ENCODE measurements at places on chromosomes 4 and X. TPM values are rescaled to one million over a fixed set of nuclear protein-coding genes. Genes with fewer than 3 reads are reported as not detected.

The ODAM gene
- not detected for total RNA-seq

DNA sequence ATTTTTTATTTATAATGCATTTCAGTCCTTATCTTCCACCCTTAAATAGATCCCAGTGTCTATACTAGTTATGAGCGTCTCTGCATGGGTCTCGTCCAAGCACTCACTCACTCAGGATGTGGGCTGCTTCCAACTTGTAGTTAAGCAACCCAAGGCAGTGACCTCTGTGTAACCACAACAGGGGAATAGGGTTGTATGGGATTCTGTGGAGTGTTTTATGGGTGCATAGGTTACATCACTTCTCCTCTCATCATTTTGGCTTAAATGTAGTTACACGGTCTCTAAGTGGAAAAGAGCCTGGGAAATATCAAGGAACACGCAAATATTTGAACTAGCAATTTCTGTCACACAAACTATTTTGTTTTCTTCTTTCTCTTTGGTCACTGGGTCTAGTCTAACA is 931.0 kb downstream of the STIM2 start:
- no peak for DNase-seq

GRCh38 chr4:21097026-21097425 is 396.8 kb downstream of the PACRGL start:
- DNase-seq = no peak

The VEGFC gene
- total RNA-seq = not detected

DNA sequence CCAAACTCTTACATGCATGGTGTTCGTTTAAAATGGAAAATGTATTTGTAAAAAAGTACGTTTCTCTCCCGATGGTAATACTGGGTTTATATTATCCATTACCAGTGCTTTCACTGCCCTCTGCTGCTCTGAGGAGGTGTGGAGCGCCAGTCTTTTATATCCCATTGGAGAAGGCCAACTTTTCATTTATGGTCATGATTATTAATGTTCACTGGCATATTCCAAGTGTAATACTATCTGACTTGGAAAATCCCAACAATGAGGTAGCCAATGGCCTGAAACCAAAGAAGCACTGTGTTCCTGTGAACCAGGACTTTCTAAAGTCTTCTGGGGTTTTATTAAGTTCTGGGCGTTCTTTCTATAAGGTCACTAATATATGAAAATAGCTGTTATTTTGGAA is 80.7 kb downstream of the SYNPO2 start:
- no peak for DNase-seq

- DNase-seq = no peak
Observed at GRCh38 chr4:124097447-124097846, 615.1 kb downstream of the ANKRD50 start.

The FAM236D gene
- total RNA-seq = not detected

The RIBC1 gene
- 1.1 TPM for total RNA-seq

The TRIM60 gene
- not detected for total RNA-seq

DNA sequence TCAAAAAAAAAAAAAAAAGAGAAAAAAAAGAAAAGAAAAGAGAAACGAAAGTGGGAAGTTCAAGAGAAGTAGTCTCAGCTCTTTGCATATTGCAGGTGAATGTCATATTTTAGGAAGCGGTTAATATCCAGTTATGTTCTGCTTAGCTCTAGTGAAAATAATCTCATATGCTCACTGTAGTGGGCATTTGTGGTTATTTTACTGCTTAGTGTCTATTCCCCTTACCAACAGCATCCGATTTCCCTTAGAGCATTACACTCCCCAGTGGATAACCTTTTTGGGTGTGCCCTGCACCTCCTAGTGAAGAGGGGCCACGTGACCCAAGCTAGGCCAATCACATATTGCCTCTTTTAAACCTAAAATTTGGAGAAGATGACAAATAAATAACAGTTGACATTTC is 111.2 kb upstream of the ZNF827 start:
- no peak for DNase-seq

- DNase-seq = no peak
Observed at GRCh38 chr4:184684491-184685189, 35.1 kb downstream of the PRIMPOL start.

- DNase-seq = no peak
Observed at GRCh38 chrX:50067435-50068284, 133.1 kb downstream of the AKAP4 start.

The UFSP2 gene
- 18.1 TPM for total RNA-seq

GRCh38 chr4:56229947-56230346 is 157.3 kb downstream of the AASDH start:
- DNase-seq = no peak

The ABCD1 gene
- total RNA-seq = 18.3 TPM

DNA sequence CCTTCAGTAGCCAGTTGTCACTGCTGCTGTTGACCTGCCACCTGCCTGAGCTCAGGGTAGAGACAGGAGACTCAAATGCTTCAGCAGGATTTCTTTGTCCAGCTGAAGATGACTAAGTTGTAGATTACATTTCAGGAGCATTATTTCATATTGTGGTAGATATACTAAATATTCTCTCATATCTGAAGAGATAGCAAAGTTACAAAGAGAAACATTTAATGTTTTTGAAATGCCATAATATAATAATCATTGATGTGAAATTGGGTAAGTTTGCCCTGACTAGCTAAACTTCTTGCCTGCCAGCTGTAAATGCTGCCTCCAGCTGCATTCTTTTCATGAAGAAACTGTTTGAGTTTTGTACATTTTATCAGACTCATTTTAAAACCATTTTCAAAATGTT is 247.6 kb upstream of the CNKSR2 start:
- DNase-seq = no peak

DNA sequence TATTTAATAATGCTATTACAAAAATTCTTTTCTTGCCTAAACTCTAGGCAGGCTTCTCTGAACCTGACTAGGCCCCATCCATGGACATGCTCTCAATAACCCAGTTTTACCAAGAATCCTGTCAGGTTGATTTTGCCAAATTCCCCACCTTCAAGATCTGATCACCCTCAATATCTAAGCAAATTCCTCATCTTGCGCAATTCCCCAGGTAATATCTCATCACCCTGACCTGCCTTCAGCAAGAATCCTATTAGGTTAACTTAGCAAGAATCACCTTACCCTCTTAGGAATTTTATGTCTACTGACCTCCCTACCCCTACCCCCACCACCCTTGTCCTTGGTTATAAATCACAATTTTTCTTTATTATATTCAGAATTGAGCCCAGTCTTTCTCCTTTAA is 579.1 kb downstream of the C4orf33 start:
- DNase-seq = no peak

DNA sequence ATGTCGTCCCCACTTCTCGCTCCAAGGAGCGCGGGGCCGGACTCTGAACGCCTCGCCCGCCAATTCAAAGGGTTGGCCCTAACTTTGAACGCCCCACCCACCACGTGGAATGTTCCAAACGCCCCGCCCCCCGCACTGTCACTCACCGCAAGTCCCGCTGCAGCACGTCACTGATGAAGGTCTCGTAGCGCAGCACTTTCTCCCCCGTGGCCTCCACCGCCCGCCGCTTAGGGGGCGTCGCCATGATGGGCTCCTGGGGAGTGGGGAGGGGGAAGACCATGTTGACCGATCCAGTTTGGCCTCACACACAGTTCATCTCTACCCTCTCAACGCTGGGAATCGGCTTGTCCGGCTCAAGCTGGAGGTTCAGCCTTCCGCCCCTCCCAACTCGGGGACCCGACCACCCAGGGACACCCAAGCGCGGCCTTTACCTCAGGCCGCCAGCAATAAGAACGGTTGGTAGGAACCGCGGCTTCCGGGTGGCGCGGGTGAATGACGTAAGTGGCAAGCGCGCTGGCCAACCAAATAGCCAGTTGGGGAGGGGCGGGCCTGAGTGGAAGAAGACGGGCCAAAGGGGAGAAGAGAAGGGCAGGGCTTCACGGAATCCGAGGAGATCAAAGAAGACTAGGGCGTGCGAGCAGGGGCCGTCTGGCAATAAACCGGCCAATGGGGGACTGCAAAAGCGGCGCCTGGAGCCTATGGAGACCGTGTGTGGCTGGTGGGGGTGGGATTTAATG is at the start of gene UXT:
UXT (minus strand) TSS at position 497 of the 737 bp plus-strand sequence; CDS start at position 244, 253 bp downstream.
- peak; percentile 97 for DNase-seq

The BST1 gene
- total RNA-seq = 0.70 TPM

The GAGE2A gene
- total RNA-seq = not detected

GRCh38 chr4:20638825-20639224 is 61.4 kb upstream of the PACRGL start:
- DNase-seq = no peak

DNA sequence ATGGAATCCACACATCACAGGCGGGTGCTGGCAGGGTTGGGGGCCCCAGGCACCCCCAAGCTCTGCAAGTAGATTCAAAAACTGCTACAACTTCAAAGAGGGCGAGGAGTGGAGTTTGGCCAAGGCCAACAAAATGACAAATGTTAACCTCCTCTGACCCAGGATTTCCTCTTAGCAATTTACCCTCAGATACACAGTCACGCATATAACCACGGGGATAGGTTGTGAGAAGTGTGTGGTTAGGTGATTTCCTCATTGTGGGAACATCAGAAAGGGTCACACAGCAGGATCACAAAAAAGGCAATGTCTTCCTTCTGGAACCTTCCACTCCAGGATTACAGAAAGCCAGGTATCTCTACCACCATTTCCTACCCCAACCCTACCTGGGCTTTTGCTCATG is 62.4 kb downstream of the C4orf50 start:
- no peak for DNase-seq

DNA sequence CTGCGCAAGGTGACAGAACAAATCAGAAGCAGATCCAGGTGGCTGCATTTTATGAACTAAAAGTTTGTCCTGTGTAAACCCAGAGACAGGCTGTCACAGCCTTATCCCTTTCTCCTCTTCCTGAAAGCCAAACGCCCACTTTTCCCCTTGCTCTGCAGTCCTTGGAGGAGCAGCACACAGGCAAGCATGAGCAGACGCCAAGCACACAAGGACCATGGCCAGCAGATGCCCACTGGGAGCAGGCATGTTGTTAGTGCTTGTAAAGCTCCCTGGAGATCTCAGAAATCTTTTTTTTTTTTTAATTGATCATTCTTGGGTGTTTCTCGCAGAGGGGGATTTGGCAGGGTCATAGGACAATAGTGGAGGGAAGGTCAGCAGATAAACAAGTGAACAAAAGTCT is 11.5 kb upstream of the HOPX start:
- no peak for DNase-seq

DNA sequence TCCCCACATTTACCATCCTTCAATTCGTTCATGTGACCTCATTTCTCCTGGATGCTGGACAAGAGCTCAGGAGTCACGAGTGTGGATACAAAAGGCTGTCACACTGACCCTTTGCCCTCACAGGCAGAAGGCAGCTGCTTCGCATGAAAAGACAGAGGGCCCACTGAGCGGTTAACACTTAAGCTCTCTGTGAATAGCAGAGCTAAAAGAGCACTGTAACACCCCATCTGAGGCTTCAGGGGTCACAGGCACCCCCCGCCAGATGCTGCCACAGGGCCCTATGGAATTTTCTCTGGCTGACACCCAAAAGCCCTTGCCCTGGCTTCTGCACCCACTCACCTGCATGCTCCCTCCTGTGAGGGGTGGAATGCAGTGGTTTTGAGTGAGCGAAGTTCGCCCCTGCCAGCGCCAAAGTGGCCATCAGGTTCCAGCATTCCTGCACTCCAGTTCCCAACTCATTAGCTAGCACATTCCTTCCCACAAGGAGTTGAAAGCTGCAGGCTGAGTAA is 360.9 kb downstream of the PPP3CA start:
- DNase-seq = no peak

The AP1S2 gene
- total RNA-seq = 21.4 TPM

- DNase-seq = no peak
Observed at GRCh38 chrX:25519258-25519657, 503.5 kb upstream of the ARX start.

- no peak for DNase-seq
Observed at GRCh38 chrX:131801066-131801465, 222.0 kb upstream of the STK26 start.

DNA sequence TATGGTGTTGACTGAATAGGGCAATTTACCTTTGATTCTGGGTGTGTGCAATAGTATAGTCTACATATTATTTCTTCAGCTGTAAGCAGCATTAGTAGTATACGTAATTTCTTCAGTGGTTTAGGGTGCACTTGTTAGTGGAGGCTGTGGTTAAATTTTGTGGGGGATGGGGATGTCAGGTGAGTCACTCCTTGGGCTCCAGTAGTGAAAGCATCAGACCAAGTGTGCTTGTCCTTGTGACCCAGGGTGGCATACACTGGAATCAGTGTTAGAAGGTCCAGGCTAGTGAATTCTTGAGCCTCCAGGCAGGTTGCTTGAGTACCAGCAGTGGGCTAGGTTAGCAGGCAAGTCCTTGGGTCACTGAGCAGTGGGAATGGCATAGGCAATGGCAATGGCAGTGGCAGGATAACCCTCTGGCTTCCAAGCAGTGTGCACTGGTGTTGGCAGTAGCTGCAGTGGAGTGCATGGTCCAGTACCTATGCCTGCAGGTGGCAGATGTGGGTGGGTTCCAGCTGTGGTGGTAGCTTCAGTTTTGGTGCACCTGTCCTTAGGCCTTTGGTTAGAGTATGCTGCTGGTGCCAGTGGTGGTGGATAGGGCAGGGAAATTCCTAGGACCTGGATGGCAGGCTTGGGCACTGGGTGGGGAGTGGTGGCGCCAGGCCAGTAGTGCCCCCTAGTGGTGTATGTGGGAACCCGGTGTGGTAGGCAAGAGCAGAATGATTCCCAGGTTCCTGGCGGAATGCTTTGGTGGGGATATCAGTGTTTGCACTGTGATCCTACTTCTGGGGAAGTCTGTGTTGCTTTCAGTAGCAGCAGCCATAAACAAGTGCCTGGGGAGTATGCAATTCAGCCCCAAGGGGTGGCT is 531.0 kb downstream of the SMARCA1 start:
- no peak for DNase-seq

The CITED1 gene
- total RNA-seq = not detected

- no peak for DNase-seq
Observed at GRCh38 chrX:14997271-14997670, 124.0 kb downstream of the MOSPD2 start.

The NPFFR2 gene
- total RNA-seq = not detected

DNA sequence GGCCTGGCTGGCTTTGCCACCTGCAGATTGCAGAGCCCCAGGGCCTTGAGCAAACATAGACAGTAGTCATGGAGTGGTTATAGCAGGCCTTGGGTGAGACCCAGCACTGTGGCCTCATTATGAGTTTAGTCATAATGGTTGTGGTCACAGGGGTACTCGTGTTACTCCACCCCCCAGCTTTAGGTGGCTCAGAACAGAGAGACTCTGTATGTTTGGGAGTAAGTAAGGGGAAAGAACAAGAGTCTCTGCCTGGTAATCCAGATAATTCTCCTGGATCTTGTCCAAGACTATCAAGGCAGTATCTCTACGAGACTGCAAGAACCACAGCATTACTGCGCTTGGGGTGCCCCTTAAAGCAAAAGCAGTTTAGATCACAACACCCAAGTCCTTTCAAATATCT is 62.3 kb upstream of the SCRG1 start:
- no peak for DNase-seq

DNA sequence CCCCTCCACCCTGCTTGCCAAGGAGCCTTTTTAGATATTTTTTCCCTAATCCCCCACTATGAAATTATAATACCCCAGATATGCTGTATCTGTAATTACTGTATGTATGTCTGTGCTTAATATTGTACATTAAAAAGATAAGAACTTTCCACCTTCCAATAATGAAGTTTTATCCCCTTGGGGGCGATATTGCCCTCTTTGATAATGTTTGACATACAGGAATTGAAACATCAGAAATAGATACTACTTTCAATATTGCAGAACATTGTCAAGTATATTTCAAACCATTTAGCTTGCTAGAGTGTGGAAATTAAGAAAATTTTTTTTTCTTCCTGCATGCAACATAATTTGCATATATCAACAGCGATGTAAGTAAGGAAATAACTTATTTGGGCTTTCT is 58.9 kb downstream of the NAF1 start:
- no peak for DNase-seq

The PPBP gene
- total RNA-seq = not detected
